Tongue (tissue), 3 donors: ENCODE measurements at places on chromosomes 5 and 9. TPM values are rescaled to one million over a fixed set of nuclear protein-coding genes. Genes with fewer than 3 reads are reported as not detected.

DNA sequence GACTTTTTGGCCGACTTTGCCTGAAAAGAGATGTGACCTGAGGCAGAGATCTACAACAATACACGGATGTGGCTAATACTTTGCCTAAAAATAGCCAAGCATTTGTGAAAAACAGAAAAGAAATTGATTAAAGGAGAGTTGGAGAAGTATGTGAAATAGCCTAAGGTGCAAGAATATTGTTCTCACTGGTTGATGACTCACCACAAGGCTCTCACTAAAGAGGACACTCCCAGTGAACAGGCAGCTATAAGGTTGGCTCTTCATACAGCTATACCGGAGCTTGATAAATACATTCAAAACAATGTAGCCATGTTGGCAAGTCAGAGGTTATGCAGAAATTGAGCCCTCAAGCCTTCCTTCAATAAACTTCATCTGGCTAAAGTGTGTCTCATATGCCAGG, 317.2 kb upstream of the GRAMD2B start:
- DNase-seq: no peak

GRCh38 chr9:124137009-124137943, 120.5 kb upstream of the NEK6 start:
- DNase-seq: no peak

DNA sequence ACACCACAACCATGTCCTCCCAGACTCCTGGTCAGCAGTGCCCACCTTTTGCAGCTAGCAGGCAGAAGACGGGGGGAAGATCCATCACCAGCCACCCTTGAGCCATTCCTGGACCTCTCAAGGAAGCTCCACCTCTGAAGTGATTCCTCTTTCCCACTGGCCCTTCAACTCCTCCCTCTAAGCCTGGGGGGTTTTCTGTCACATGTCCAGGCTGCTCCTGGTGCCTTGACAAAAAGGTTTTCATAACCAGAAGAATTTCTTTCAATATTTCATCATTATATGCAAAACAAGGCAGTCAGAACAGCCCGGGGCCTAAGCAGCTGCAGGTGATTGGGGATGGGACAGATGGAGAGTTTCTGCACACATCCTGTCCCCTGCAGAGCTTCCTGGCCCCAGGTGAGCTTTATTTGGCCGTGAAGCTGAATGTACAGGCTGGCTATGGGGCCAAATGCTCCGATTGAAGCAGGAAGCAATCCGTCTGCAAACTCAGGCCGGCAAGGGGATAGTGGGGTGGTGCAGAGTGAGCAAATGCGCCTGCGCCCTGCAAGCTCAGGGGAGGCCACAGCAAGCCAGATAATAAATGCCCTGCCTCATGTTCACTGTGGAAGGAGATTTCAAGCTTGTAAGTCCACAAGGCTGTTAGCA, 173.5 kb downstream of the C5orf15 start:
- no peak for DNase-seq

DNA sequence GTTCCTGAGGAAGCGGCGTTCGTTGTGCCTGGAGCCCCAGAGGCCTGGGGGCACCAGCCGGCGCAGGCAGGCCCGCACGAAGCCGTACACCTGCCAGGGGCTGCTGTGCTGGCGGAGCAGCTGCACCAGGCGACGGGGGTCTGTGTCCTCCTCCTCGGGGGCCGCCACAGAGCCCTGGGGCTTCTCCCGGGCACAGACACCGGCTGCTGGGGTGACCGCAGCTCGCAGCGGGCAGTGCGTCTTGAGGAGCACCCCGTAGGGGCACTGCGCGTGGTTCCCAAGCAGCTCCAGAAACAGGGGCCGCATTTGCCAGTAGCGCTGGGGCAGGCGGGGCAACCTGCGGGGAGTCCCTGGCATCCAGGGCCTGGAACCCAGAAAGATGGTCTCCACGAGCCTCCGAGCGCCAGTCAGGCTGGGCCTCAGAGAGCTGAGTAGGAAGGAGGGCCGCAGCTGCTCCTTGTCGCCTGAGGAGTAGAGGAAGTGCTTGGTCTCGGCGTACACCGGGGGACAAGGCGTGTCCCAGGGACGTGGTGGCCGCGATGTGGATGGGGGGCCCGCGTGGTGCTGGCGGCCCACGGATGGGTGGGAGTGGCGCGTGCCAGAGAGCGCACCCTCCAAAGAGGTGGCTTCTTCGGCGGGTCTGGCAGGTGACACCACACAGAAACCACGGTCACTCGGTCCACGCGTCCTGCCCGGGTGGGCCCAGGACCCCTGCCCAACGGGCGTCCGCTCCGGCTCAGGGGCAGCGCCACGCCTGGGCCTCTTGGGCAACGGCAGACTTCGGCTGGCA, 1.3 kb downstream of the TERT start:
- DNase-seq: no peak

DNA sequence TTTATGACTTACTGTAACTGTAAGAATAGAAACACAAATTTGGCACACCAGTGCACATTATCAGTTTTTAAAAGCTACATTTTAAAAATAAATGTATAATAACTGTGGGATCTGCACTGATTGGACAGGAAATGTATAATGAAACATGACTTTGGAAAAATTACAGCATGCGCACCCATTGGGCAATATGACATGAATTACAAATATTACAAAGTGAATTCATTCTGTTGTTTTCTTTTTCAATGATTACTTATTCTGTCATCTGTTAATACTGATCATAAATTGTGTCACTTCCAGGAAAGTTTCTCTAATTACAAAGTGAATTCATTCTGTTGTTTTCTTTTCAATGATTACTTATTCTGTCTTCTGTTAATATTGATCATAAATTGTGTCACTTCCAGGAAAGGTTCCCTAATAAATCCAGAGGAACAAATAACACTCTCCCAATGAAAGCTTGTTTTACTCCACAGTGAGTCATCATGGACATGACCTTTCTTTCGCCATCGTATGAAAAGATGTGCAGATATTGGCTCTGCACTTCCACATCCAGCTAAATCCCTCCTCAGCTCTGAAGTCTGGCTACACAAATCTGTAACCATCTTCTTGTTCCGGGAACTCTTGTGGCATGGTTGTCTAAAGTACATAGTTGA, 297.0 kb upstream of the HAPLN1 start:
- DNase-seq: no peak

The CDC14B gene
- 31.3 TPM for total RNA-seq

The ANP32B gene
- total RNA-seq: 15.8 TPM

The SEMA5A gene
- 40.3 TPM for total RNA-seq

- peak; percentile 73 for DNase-seq
These were observed 54.8 kb upstream of the PAM start for GRCh38 chr5:102700120-102700831.
